ENCODE measurements at places on chromosomes 2 and 18.

- no peak for DNase-seq
These were observed 348.4 kb upstream of the RAB12 start for GRCh38 chr18:8260827-8261226.

- DNase-seq = no peak
These were observed at the start of gene HAAO for GRCh38 chr2:42792583-42793333. Gene HAAO, minus strand, starts transcription at chr2:42792583. Its CDS starts 47 bp downstream, at chr2:42792536.

- DNase-seq = no peak
These were observed 68.7 kb downstream of the ZFP36L2 start for GRCh38 chr2:43157506-43158246.

GRCh38 chr2:188609321-188610049 lies 317.8 kb downstream of the GULP1 start:
- no peak for DNase-seq

DNA sequence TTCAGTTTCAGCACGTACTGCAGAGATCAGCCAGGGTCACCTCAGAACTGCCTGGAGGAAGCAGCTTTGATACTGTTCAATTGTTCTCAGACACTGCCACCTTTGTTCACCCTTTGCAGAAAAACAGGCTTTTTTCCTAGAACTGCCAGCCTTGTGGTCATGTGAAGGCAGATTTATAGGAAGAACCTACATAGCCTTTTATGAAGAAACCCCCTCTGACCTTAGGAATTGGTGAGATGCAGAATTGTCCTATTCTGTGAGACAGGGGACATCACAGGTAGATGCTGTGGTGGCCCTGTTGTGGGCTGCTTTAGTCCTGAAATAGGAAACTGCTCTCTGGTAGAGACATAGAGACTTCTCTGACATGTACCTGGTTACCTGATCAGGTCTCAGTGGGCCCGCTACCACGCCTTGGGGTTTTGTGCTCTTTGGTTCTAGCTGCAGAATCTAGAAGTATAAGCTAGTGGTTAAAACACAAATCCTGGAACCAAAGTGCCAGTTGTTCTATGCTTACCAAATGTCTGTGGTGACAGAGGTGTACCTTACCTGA lies 206.6 kb downstream of the AGPS start:
- no peak for DNase-seq

DNA sequence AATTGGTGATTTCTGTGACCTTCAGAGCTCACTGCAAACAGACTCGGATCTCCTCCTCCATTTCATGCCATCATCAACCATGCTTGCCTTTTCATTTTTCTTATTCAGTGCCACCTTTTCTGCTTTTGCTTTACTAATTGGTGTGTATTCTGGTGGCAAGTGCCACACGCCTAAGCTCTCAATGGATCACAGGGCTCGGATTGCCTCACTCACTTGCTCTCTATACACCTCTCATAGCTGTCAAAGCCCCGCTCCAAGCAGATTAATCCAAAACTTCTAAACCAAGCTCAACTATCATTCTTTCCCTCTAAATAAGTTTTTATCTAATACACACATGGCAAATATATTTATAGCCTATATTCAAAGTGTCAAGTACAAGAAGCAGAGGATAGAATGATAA lies 86.4 kb downstream of the PLEKHM3 start:
- DNase-seq = no peak

- DNase-seq = no peak
These were observed 3.5 kb downstream of the CRIM1 start for GRCh38 chr2:36359067-36359466.

DNA sequence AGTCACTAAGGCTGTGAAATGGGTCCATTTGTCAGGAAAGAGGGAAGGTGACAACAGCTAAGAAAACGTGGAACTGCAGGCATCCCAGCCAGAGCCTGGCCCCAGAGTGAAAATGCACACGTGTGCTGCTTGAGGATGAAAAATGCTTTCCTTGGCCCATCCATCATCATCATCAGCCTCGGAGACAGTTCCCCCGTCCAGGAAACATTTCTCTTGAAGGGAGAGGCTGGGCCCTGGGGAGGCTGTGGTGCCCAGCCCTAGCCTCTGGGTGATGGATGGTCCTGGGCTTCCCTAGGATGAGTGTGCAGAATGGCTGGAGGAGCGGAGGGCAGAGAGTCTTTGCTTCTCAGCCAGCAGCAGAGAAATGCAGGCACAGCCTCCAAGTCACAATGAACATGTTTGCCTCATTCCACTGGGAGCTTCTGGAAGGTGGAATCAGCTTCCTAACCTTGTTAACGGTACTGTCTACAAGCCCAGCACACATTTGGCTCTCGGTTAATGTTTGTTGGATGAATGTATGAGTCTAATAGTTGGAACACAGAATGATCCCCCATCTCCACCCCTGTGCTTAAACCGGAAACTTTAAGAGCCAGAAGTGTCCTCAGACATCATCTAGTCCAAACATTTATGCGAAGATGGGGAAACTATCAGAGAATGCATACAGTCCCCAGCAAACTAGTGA lies 164.0 kb downstream of the RDH14 start:
- DNase-seq = no peak

GRCh38 chr2:146278881-146279280 lies 1565.9 kb upstream of the ACVR2A start:
- DNase-seq = no peak

GRCh38 chr2:120947982-120948661 lies 212.5 kb downstream of the GLI2 start:
- DNase-seq = no peak

GRCh38 chr2:235235977-235236767 lies 257.7 kb upstream of the AGAP1 start:
- DNase-seq = no peak
